A549 treated with RU486 at 1 μM for 4 hours (cell line): ENCODE measurements at places on chromosomes 2 and 18. TPM values are rescaled to one million over a fixed set of nuclear protein-coding genes. Genes with fewer than 3 reads are reported as not detected.

The TMEM131 gene
- total RNA-seq = 12.9 to 16.2 TPM (median 15.5 TPM) in 5 replicates

The TUBA3D gene
- 0.17 TPM in 1 of 5 replicates, not detected in the others for total RNA-seq

The ACADL gene
- total RNA-seq = 0.09 to 0.18 TPM in 2 of 5 replicates, not detected in the others

The CHST10 gene
- total RNA-seq = 16.2 to 17.4 TPM (median 16.7 TPM) in 5 replicates

The MC4R gene
- total RNA-seq = not detected in 5 replicates

The KDSR gene
- total RNA-seq = 31.8 to 44.3 TPM (median 40.2 TPM) in 5 replicates

The TFCP2L1 gene
- total RNA-seq = 0.95 to 1.3 TPM (median 1.2 TPM) in 5 replicates

The UGT1A4 gene
- total RNA-seq = 0.05 to 0.10 TPM in 2 of 5 replicates, not detected in the others

The UGT1A5 gene
- not detected in 5 replicates for total RNA-seq

The KCNS3 gene
- total RNA-seq = 0.87 to 1.3 TPM (median 1.1 TPM) in 5 replicates

The SLC30A3 gene
- total RNA-seq = 2.5 to 3.8 TPM (median 3.8 TPM) in 5 replicates

The LHCGR gene
- not detected in 5 replicates for total RNA-seq
